ENCODE measurements at places on chromosomes 4 and X.

GRCh38 chr4:129514852-129515251, 418.9 kb downstream of the C4orf33 start:
- no peaks in the 10 kb centered on the region for H3K4me1 ChIP-seq
- no peaks in the 10 kb centered on the region for H3K36me3 ChIP-seq
- H3K4me3 ChIP-seq: no peak overlapping the region
- H3K27ac ChIP-seq: no peak overlapping the region
- H3K27me3 ChIP-seq: no peaks in the 10 kb centered on the region
- DNase-seq: no peak

- no peak for DNase-seq
- H3K36me3 ChIP-seq: peaks cover 76% of the 10 kb centered on the region
- peaks cover 65% of the 10 kb centered on the region for H3K4me1 ChIP-seq
- H3K4me3 ChIP-seq: no peak overlapping the region
These were observed 16.1 kb downstream of the RHOH start for GRCh38 chr4:40212674-40213527.

DNA sequence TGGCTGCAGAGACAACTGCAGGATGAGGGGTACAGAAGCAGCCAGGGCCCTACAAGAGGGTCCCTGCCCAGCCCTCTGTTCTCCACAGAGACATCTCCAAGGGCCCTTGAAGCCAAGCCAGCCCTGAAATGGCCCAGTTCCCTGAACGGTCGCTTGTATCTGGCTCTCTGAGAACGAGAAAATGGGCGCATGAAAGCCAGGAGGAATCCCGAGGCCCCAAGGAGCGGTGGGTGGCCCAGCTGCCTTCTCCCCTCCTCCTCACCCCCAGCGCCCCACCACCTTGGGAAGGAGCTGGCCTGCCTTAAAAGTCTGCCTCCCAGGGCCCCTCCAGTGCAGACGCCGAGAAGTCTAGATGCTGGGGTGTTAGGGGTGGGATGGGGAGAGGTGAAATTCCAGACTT, 5.7 kb downstream of the ZNF185 start:
- H3K36me3 ChIP-seq: no peaks in the 10 kb centered on the region
- H3K4me3 ChIP-seq: no peak overlapping the region
- DNase-seq: no peak
- no peaks in the 10 kb centered on the region for H3K27me3 ChIP-seq

DNA sequence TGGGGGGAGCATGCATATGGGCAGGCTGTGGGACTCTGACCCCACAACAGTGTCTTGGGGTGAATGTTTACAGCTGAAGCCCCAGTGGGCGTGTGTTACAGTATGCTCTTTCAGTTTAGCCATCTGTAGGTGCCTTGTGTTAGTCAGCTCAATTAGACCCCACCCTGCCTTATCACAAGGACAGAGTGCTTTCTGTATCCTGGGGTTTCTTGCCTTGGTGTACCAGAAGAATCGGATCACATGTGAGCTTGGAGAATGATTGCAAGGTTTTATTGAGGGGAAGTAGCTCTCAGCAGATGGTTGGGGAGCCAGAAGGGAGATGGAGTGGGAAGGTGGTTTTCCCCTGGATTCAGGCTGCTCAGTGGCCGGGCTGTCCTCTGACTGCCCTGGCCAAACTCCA, 27.3 kb downstream of the SH3BGRL start:
- no peak overlapping the region for H3K4me3 ChIP-seq
- H3K27me3 ChIP-seq: no peaks in the 10 kb centered on the region
- DNase-seq: no peak
- H3K36me3 ChIP-seq: no peaks in the 10 kb centered on the region
- no peaks in the 10 kb centered on the region for H3K4me1 ChIP-seq
- H3K27ac ChIP-seq: no peak overlapping the region

DNA sequence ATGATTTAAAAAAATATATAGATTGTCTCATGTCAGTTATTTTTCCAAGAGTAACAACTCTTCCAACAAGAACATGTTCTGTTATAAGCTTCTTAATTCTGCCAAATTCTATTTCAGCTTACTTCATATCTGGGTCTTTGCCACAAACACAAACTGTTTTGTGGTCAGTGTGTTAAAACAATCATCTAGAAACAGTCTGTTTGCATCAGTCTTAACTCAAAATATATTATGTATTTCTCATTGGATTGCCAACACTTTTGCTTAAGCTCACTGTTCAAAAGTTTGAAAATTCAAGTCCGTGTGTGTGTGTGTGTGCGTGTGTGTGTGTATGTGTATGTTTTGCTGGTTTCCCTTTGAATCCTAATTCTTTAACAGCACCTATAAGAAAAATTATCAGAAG, 752.3 kb upstream of the NDST4 start:
- no peak overlapping the region for H3K4me3 ChIP-seq
- H3K27me3 ChIP-seq: no peaks in the 10 kb centered on the region
- no peaks in the 10 kb centered on the region for H3K36me3 ChIP-seq
- DNase-seq: no peak
- H3K4me1 ChIP-seq: no peaks in the 10 kb centered on the region

DNA sequence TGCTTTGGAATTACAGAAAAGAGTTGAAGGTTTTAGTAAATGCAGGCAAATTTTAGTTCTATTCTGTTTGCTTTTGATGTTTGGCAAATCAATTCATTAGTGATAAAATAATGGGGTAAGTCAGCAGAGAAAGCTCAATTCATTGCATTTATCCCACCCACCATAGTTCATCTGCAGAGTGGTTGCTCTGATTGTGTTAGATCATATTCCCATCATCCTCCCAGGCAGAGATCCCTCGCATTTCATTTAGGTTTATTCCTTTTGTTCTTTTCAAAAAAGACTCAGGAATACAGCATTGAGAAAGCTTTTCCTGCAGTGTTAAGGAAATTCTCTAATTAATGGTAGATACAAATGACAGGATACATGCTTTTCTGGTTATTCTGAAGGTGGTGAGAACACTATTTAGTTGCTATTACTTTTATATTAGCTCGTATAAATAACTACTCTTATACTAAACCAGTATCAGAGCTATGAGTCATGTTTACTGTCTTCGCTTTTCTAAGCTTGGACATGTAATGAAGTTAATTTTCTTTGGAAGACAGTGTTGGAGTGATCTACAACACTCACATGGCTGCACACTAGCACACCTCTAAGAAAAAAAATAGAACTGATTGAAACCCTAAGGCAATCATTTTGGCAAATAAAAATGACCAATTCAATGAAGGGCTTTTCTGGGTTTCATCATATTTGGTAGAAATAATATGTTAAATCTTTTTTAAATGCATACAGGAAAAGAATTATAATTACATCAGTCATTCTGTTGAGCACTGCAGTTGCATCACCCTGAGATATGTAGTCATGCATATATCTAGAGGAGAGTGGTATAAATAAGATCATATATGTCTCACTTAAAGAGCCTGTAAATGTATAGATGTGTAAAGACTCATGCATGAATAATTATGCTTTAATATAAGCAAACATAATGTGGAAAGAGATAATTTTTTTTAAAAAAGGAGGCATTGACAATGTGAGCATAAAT, 351.6 kb downstream of the PCDH7 start:
- no peaks in the 10 kb centered on the region for H3K4me1 ChIP-seq
- no peaks in the 10 kb centered on the region for H3K27me3 ChIP-seq
- no peaks in the 10 kb centered on the region for H3K36me3 ChIP-seq
- H3K27ac ChIP-seq: no peak overlapping the region
- no peak for DNase-seq

DNA sequence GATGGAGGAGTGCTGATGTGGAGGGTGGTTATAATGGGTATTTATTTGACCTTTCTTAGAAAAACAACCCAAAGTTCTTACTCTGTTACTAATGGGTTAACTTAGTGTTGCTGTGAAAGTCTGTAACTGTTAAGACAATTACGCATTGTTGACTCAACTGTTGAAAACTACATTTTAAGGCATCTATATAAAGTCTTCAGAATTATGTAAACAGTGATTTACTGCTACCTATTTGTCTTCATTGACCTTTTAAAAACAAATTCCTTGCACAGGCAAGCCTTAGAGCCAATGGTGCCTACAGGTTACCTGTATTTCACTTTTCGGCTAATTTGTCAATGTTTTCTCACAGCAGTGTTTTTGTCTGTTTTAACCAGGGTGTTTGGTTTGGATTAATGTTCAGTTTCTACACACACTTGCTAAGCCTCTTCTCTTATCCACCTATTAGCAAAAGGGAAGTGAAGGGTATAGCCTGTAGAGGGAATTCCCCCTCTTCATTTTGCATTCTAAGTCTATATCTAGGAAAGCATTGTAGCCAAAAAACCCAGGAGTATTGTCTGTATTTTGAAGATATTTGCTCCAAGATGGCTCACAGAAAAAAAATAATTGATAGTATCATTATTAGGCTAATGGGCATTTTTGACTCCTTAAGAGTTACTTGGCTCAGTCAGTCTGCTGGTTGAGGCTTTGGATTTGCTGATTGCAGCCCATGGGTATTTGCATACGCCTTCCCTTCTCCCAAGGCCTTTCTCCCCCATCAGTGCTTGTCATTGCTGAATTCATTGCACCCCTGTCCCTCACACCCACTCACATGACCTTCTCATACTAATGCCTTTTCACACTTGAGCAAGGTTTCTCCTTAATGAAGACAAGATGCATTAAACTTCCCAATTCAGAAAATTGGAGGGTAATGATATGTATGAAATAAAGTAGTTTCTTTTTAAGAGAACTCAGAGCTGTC, 30.5 kb downstream of the AFF1 start:
- H3K36me3 ChIP-seq: peaks cover 10% of the 10 kb centered on the region
- peak overlapping the region; percentile 71 for H3K27ac ChIP-seq
- no peaks in the 10 kb centered on the region for H3K27me3 ChIP-seq
- no peak for DNase-seq

GRCh38 chrX:70029863-70030262, 19.9 kb downstream of the AWAT2 start:
- H3K36me3 ChIP-seq: no peaks in the 10 kb centered on the region
- no peak overlapping the region for H3K4me3 ChIP-seq
- no peak for DNase-seq
- H3K4me1 ChIP-seq: no peaks in the 10 kb centered on the region
- H3K27ac ChIP-seq: no peak overlapping the region

DNA sequence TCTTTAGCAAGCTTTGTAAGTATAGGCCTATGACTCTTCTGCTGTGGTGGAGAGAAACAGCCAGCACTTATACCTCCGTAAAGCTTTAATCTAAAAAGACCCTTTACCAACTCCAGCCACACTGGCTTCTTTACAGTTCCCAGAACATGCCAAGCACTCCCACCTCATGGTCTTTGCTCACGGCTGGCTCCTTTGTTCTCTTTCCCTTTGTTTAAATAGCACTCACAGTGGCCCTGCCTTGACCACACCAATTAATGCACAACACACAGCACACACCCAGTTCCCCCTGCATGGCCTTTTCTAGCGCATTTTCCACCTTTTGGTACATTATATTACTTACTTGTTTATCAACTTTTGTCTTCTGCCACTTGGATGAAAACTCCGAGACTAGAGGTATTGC, 18.9 kb downstream of the PPID start:
- no peak for DNase-seq
- no peak overlapping the region for H3K27ac ChIP-seq
- no peaks in the 10 kb centered on the region for H3K4me1 ChIP-seq
